ENCODE measurements at places on chromosomes 7 and 10.
A peak's percentile ranks its signal among the peaks of the same experiment; 100 is the strongest.

GRCh38 chr7:124784879-124785818 is 19.6 kb upstream of the GPR37 start:
- no peak for DNase-seq

DNA sequence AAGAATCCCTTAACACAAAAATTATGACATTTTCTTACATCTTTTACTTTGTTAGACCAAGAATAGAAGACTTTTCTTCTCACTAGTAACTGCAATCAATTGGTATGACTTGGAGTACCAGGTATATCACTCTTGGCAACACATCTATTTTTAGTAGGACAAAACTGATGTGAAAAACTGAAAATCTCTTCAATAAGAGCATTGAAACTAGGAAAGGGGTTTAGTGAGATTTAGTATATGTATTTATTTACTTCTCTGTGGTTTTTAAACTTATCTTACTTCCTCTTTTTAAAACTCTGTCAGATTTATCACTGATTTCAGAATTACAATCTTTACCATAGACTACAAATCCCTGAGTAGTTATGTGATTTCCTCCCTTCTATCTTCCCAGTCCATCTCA is 366.2 kb downstream of the PCDH15 start:
- no peak for DNase-seq

DNA sequence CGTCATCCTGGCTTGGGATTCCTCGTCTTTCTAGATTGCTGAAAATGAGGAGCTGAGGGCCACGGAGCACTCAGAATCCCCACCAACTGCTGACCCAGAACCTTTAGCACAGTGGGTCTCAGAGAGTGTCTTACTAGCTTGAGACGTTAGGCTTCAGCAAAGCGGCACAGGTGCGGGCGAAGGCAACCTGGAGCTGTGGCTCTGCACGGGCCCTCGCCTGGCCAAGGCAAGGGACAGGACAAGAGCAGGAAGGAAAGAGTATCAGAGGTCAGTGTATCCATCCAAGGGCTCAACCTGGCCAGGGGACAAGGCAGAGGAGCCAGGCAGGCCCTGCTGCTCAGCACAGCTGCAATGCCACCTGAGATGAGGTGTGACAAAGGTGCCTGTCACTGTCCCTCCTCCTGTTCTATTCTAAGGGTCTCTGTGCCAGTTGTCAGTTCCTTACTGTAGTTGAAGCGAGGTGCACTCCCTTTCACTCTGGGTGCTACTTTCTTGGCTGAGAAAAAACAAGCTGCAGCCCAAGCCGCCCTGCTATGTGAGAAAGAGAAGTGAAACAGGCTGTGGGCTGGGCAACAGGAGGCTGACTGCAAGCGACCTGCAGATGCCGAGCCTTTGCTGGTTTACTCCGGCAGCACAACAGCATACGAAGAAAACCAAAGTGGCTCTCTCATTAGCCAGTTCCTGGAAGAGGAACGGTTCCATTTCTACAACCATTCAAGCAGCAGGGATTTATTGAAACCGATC is 33.3 kb upstream of the KDM7A start:
- peak; percentile 42 for DNase-seq

DNA sequence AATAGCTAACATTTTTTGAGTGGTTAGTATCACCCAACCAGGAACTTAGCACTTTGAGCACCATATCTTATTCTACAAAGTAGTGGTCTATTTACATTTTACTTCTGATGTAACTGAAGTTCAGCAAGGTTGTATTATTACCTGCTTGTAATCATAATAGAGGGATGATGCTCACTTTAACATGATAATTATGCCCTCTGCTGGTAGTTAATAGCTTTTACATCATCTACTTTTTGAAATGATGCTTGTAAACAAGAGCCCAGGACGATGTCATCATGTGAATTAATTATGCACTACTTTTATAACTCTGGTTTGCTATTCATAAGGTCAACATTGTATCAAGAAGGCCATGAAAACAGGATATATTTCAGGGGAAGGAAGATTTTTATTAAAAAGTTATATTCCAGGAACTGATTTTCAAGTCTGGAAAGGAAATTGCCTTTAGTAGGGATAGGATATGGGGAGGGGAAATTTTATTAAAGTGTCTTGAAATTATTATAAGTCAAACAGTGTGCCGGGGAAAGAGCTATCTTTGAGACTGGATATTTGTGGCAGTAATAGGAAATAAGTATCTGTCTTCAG is 80.3 kb upstream of the SCIN start:
- no peak for DNase-seq

- DNase-seq, result no peak
Observed at GRCh38 chr10:3777981-3778691, 6.9 kb downstream of the KLF6 start.

DNA sequence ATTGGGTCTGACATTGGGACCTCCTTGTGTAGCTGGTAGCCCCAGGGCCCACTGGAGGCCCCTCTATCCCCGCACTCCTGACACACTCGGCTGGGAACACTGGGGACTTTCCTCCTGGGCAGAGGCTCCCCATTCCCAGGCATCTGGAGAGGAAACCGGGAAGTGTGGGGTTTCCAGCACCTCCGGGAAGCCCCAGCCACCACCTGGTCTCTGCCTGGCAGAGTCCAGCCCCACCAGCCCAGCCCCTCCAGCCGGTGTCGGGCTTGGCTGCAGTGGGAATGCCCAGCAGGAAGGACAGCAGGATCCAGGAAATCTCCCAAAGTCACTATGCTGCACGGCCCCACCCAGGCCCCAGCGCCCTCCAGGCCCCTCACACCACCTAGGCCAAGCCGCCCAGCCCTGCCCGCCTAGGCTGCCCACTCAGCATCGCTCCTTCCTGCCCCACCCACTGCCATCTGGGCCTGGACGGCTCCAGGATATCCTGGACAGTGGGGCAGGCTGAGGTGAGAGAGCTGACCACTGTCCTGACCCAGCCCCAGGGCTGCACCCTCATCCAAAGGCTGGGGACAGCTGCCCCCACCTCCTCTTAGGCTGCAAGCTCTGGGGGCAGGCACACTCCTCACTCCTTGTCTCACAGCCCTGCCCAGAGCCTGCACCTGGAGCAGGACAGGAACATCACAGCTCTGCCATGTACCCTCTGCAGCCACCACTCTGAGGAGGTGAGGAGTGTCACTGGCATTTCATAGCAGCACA is 11.8 kb downstream of the RASGEF1A start:
- no peak for DNase-seq

DNA sequence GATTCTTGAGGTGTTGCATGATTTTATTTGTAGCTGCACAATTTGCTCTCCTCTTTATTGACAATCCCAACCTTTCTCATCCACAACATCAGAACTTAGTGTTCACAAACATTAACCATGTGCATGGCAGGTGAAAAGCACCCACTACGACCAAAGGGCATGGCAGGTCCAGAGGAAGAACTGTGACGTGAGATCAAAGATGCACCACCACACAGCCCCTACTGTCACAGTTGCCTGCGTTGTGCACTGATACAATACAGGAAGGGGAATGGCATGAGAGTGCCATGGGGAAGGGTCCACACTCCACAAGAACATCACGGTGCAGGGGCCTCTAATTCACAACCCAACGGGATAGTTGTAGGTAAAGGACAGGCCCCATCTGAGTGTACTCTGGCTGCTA is 217.1 kb upstream of the PFKP start:
- DNase-seq, result no peak

DNA sequence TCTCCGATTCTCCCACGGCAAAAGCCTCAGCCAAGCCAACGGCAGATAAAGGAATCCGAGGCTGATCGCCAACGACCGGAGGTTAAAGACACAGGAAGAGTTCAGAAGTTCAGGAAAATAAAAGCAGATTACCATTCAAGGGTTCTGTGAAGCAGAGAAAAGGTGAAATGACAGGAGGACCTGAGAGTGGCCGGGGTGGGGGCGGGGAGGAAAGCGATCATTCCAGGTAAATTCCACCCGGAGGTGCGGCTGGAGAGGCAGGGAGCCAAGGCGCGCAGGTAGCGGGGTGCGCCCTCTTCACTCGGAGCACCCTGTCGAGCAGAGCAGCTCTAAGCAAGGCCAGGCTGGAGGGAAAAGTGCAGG is 35.3 kb upstream of the SEPHS1 start:
- DNase-seq, result no peak

GRCh38 chr7:4791738-4792536 is 16.5 kb downstream of the AP5Z1 start:
- peak; percentile 76 for DNase-seq

DNA sequence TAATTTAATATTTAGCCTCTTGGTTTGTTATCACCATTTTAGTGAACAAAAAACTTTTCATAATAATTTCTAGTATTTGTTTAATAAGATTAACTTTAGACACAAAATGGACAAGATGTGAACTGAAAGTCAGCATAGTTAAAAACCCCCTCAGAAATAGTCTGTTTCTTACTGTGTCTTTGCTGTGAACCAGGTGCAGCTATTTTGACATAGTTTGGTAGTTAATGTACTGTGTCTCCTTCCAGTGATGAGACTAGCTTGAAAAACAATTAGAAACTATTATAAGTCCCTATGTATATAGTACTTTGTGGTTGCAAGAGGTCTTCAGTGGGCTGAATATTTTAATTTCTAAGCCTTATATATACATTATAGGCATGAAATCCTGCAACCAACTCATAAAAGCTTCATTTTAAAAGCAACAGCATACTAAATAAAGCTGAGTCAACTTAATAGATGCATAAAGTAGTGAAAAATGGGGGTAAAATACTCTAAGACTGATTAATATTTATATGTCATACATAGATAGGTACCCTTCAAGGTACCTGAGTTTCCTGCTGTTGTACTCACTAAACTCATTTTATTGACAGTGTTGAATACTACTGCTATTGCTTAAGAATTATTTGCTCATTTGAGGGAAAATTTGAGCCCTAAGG is 19.2 kb downstream of the DMTF1 start:
- no peak for DNase-seq
